DMS 273 treated with DMSO at 0.1 percent for 48 hours (cell line): ENCODE measurements at places on chromosomes 3 and 15.

- DNase-seq = no peak
Observed at GRCh38 chr3:158560979-158561378, 10.0 kb upstream of the MLF1 start.

DNA sequence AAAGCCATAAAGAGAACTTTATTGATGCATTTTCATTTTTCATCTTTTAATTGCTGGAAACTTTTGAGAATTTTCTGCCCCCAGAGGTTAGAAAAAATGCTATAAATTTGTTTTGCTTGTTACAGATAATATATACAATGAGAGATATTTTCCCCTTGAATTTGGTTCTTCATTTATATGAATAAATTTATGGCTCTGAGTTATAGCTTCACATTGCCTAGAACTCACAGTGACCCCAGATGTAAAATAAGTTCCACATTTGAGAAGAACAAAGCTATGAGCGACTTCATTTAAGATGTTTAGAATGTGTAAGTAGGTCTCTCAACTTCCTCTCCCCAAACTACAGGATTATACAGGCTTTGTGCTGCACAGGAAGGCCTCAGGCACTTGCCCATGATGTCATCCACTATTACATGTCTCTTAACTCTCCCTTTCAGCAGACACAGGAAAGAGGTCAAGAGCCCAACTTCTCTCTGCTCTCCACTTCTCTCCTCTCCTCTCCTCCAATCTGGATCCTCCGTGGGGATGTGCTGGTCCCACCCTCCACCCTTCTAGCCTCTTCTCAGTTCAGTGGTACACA, 92.8 kb downstream of the DUT start:
- DNase-seq = no peak

DNA sequence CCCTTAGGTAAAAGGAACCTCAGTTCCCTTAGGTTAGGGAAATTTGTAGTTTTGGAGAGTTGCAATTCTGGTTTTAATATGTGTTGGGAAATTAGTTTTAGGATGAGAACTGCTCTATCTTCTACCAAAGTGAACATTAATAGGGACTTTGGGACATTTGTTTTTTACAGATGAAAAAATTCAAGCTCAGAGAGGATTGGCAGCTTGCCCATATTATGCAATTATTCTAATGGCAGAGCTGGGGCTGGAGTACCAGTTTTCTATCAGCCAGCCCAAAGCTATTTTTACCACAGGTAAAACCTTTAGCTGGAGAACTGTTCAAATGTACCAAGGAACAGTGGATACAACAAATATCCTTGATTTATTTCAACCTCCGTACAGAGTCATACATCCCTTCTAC, 127.0 kb downstream of the CPNE4 start:
- DNase-seq = no peak

- peak; percentile 21 for DNase-seq
Observed at GRCh38 chr15:57220205-57220604, 156.1 kb upstream of the CGNL1 start.

DNA sequence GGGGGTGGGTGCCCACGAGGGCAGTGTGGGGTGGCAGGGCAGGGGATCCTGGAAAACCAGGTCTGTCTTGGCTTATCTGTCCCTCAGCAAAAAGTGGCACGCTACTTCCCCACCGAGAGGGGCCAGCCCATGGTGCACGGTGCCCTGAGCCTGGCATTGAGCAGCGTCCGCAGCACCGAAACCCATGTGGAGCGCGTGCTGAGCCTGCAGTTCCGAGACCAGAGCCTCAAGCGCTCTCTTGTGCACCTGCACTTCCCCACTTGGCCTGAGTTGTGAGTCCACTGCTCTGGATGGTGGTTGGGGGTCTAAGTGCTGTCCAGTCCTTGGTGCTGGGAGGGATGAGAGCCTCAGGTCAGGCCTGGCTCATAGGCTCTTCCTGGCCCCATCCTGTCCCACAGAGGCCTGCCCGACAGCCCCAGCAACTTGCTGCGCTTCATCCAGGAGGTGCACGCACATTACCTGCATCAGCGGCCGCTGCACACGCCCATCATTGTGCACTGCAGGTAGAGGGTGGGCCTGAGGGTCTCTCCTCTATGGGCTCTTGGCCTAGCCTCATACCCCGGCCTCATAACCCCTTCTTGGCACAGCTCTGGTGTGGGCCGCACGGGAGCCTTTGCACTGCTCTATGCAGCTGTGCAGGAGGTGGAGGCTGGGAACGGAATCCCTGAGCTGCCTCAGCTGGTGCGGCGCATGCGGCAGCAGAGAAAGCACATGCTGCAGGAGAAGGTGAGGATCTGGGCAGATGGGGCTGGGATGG, 31.1 kb downstream of the PTPN23 start:
- no peak for DNase-seq

- DNase-seq = no peak
Observed at GRCh38 chr3:42647821-42648459, 5.6 kb upstream of the ZBTB47 start.
